Fibroblast of skin of right quadriceps (primary cell): ENCODE measurements at places on chromosomes 3 and 15.
A peak's percentile ranks its signal among the peaks of the same experiment; 100 is the strongest.

- no peak for DNase-seq
These were observed 213.0 kb downstream of the NECTIN3 start for GRCh38 chr3:111284503-111285183.

GRCh38 chr3:167754049-167754448 lies 18.5 kb downstream of the SERPINI1 start:
- no peak for DNase-seq

GRCh38 chr3:81545572-81545971 lies 215.9 kb downstream of the GBE1 start:
- DNase-seq, result peak; percentile 41

- no peak for DNase-seq
These were observed 267.6 kb upstream of the CFAP20DC start for GRCh38 chr3:59317386-59317785.

DNA sequence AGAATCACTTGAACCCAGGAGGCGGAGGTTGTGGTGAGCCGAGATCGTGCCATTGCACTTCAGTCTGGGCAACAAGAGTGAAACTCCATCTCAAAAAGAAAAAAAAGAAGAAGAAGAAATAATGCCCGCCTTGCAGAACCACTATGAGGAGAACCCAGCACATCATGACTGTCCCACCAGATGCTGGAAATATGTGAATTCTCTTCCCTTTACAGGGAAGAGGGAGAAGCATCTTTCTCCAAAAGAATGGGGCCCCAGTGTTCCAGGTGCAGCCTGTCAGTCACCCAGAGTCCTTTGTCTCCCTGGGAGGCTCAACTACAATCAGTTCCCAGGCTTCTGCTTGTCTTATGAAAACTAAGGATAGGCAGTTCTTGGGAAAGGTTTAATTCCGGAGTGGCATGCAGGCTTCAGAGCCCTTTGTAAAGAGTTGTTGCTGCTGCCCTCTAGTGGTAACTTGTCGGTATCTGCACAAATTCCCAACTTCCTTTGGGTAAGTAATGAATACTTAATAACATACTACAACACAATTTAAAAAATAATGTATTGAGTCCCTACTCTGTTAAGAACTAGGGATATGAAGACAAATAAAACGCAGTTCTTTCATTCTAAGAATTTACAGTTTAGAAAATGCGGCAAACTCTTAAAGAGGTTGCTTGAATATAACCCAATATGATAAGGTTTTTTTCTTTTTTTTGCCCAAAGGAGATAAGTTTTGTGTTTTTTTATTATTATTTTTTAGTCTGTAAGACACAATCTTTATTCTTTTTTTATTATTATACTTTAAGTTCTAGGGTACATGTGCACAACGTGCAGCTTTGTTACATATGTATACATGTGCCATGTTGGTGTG lies 18.6 kb upstream of the TICRR start:
- peak; percentile 62 for DNase-seq

GRCh38 chr3:146501752-146502151 lies 32.4 kb upstream of the PLSCR2 start:
- DNase-seq, result no peak

GRCh38 chr15:66306381-66306780 lies 13.0 kb downstream of the DIS3L start:
- no peak for DNase-seq

DNA sequence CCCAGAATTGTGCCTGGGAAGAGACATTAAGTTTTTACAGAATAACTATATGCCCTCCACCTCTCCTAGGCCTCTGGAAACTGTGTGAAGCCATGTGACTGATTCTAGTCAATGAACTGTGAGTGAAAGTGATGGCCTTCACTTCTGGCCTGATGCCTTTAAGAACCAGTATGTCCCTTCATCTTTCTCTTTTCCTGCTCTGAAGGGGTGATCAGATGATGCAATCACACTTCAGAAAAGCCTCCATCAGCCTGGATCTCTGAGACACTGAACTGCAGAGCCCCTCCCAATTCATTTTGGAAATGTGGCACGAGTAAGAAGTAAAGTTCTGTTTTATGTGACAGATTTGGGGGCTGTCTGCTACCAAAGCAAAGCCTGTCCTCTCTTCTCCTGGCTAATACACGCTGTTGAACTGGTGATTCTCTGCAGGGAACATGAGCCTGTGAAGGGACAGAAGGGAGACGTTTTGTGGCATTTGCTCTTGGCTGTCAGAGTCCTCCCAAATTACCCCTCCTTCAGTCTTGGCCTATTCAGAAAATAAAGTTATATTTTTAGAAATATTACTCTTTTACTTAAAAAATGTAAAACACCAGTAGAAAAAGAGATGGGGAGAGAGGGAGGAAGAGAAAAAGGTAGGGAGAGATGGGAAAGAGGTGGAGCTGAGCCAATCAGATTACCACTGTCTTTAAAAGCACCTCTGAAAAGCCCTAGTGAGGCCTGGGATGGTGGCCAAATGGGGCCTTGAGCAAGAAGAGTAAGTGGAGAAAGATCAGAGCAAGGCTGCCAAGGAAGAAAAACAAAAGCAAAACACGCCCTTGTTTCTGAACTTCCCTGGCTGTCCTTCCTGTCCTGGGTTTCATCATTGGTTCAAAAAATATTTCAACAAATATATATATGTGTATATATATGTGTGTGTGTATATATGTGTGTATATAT lies 40.9 kb upstream of the RYK start:
- peak; percentile 69 for DNase-seq

- no peak for DNase-seq
These were observed 276.5 kb downstream of the MAGI1 start for GRCh38 chr3:65762235-65762580.

DNA sequence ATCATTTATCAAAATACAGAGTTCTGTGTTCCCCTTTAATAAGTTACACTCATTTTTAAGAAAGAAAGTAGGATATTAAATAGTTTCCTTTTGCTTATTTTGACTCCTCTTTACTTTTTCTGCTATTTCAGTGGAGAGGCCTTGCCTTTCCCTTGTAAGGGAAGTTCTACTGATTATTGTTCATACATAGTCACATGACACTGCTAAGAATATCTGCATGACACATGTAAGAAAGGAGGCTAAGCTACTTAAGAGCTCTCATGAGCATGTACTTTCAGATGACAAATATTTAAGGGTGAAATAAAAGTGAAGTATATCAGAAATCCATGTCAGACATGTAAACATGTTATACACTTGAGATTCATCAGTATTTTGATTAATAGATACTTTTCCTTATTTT lies 39.0 kb downstream of the MYRIP start:
- no peak for DNase-seq

- no peak for DNase-seq
These were observed 19.4 kb downstream of the ASTE1 start for GRCh38 chr3:131007256-131007655.
